ENCODE measurements at places on chromosomes 4 and X. TPM values are rescaled to one million over a fixed set of nuclear protein-coding genes. Genes with fewer than 3 reads are reported as not detected.

STPG2 gene
- not detected for total RNA-seq

STAG2 gene
- 107 TPM for total RNA-seq

FAM149A gene
- total RNA-seq, result 4.5 TPM

RNF150 gene
- total RNA-seq, result 1.3 TPM

LETM1 gene
- 81.4 TPM for total RNA-seq

ART3 gene
- total RNA-seq, result not detected

TXK gene
- total RNA-seq, result not detected

AMER1 gene
- total RNA-seq, result 1.2 TPM

GPR119 gene
- total RNA-seq, result not detected

TMPRSS11F gene
- total RNA-seq, result not detected

SYN1 gene
- total RNA-seq, result 0.25 TPM

CRLF2 gene
- total RNA-seq, result not detected

TMEM35A gene
- total RNA-seq, result 3.8 TPM

EXOC1 gene
- 56.9 TPM for total RNA-seq

SMIM10 gene
- 5.9 TPM for total RNA-seq

Data from uterine smooth muscle cell (primary cell).